GM06990 (cell line): ENCODE measurements at places on chromosomes 4 and X.

GRCh38 chr4:71253545-71253944 is 85.3 kb upstream of the SLC4A4 start:
- DNase-seq, result no peak

DNA sequence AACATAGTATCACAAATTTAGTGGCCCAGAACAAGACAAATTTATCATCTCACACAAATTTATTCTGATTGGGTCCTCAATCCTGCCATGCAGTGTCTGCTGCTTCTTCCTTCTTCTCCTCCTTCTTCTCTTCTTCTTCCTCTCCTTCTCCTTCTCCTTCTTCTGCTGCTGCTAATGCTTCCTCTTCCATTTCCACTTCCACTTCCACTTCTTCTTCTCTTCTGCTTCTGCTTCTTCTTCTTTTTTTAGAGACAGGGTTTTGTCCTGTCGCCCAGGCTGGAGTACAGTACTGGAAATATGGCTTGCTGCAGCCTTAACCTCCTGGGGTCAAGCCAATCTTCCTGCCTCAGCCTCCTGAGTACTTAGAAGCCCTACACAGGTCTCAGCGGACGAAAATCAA is 37.5 kb downstream of the FGFBP1 start:
- no peak for DNase-seq

DNA sequence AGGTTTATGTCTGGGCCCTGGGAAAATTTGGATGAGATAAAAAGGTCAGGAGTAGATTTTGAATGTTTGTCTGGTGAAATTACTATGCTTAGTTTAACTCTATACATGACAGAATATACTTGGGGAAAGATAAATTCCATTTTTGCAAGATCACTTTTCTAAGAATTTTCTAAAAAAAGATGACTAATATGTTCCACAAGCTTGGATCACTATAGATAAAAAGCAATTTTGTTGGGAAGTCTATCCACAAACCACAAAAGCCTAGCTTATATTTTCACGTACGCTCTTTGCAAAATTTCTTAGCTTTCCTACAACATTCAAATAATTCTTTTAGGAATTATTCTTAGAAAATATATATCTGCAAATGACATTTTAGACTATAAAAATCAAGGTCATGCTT is 20.6 kb upstream of the COQ2 start:
- DNase-seq, result no peak

DNA sequence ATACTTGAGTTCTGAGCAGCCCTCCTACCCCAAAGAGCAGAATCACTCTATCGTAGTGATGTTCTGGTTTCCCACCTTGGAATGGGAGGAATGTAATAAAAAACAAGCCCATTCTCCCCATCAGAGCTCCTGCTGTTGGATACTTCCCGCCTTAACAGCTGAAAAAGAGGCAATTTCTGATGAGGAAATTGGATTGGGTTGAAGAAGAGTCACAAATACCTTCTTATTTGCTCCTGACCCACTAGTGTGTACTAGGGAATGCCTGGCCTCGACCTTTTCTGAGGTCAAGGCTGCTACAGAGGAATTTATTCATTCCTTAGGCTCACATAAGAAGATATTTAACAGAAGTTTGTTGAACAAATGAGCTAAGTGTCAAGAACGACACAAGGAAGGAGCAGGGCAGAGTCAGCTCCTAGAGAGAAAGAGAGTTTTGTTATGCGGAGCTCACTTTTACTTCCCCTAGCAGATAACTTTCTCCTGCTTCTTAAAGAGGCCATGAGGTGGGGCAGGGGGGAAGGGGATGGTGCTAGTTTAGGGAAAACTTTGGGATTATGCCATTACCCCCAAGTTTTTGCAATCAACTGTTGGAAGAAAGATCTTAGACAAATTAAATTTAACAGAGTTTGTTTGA is 273.8 kb upstream of the CLNK start:
- DNase-seq, result no peak

- DNase-seq, result peak; percentile 76
Observed at GRCh38 chrX:1507511-1508463, 29.2 kb downstream of the P2RY8 start.

DNA sequence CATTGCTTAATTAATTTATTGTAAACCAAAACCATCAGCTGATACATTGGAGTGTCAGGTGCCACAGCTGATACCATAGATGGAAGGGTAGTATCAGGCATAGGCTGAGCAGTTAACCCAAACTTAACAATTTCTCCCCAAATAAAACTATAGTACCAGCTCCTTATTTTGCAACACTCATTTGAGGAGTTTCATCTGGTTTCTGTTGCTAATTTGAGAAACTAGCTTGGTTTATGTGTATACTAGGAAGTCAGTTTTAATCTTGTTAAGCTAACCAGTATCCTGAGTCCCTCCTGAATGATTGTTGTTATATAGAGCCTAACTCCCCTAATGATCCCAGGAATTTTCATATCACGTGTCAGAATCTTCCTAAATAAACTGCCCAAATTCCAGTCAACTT is 12.7 kb downstream of the DCAF16 start:
- DNase-seq, result no peak

GRCh38 chrX:118802857-118803256 is 20.8 kb upstream of the ZCCHC12 start:
- no peak for DNase-seq

GRCh38 chrX:67723580-67724351 is 179.9 kb downstream of the AR start:
- no peak for DNase-seq

GRCh38 chrX:103464774-103465117 is 54.5 kb downstream of the RAB40A start:
- peak; percentile 9 for DNase-seq

DNA sequence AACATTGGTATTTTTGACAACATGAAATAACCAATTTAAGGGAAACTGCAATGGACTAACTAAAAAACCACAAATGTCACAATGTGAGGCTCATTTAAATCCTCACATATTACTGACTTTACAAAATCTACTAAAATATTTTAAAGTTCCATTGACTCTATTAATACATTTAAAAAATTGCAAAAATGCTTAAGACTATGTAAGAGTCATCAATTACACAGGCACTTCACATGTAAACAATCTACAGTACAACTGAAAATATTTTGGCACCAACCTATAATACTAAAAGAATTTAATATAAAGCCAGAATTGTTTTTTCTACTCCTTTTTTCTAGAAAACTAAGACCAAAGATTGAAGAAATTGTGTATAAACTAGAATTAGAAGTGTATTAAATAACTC is 76.8 kb upstream of the RBMXL3 start:
- DNase-seq, result no peak

- no peak for DNase-seq
Observed at GRCh38 chr4:8515316-8516060, 64.7 kb upstream of the GPR78 start.

GRCh38 chrX:13050151-13050550 is 5.7 kb upstream of the FAM9C start:
- DNase-seq, result no peak

DNA sequence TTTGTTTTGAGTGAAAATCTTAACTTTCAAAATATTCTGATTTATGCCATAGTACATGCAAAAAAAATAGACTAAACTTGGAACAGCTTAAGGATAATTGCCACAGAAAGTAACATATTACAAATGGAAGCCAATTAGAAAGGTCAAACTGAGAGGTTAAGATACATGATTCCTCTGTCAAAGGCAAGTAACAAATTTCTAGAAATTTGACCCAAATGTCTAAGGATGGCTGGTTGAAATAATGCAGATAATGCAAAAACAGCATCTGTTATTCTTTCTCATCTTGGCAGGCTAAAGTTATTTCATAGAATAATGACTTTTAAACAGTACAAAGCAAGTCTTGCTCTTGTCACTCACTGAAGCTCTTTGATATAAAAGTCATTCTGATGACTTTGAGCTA is 10.5 kb downstream of the FGF5 start:
- no peak for DNase-seq

- peak; percentile 43 for DNase-seq
Observed at GRCh38 chr4:105637408-105638176, 70.9 kb downstream of the INTS12 start.

GRCh38 chr4:16443504-16444088 is 217.3 kb upstream of the TAPT1 start:
- no peak for DNase-seq

- DNase-seq, result no peak
Observed at GRCh38 chr4:181523973-181524372, 719.2 kb upstream of the TENM3 start.
